Thoracic aorta (tissue), 2 donors: ENCODE measurements at places on chromosomes 4 and X. TPM values are rescaled to one million over a fixed set of nuclear protein-coding genes. Genes with fewer than 3 reads are reported as not detected.

IL2 gene
- not detected for total RNA-seq

IQSEC2 gene
- 21.1 TPM for total RNA-seq

TECRL gene
- not detected for total RNA-seq

TCEANC gene
- total RNA-seq: 2.6 TPM

HCCS gene
- total RNA-seq: 4.9 TPM

EDNRA gene
- 22.2 TPM for total RNA-seq
